CD4-positive, alpha-beta T cell treated with Interleukin-15 for 4 hours (primary cell): ENCODE measurements at places on chromosomes 2 and 18.

- DNase-seq, result no peak
These were observed 5.8 kb upstream of the ARID5A start for GRCh38 chr2:96530474-96531357.

GRCh38 chr2:30362468-30363081 is 84.5 kb upstream of the LCLAT1 start:
- no peak for DNase-seq

DNA sequence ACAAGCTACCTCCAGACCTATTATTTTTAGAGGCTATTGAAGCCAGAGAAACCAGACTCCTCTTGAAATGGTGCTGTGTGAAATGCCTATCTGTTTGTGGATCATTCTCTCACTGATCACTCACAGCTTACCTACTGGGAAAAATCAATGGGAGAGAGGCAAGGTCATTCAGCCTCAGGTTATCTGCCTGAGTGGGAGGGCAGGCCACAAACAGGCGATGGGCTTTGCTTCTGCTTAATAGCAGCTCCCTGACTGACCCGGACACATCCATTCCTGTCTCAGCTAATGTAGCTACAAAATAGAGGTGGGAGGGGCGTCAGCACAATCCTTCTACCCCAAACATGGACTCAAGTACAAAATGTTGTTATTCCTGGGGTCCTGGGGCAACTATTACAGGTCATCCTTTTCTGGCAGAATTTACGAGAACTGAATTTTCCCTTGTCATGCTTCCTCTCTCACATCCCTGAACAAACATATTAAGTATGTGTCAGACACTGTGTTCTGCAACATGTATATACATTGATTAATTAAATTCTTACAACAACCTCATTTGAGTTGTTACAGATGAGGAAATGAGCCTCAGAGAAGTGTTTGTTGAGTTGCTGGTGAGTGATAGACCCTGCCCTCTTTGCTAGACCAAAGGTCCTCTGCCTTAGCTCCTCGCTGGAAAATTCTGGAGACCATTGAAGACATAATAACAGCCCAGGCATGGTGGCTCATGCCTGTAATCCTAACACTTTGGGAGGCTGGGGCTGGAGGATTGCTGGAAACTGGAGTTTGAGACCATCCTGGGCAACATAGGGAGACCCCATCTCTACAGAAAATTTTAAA is 60.5 kb downstream of the CDK15 start:
- no peak for DNase-seq

DNA sequence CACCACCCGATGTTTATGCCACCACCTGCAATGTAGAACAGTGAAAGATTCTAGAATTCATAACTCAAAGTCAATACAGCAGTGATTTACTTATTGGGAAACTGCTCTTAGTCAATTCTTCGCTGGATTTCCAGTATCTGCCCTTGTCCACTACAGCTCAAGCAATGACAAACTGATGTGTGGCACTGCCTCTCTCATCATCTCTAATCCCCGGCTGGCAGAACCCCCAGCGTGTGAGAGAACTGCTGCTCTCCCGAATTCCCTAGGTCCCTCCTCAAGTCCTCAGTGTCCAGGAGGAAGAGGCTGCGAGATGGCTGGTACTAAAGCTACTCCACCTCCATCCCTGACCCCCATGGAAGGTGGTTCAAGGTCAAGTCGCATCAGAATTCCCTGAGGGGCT is 1.6 kb downstream of the TXNL4A start:
- DNase-seq, result no peak

GRCh38 chr2:157603198-157603597 is 25.5 kb downstream of the ACVR1C start:
- DNase-seq, result no peak

GRCh38 chr2:157221394-157221988 is 36.0 kb upstream of the GALNT5 start:
- no peak for DNase-seq

GRCh38 chr2:124081154-124081716 is 56.1 kb downstream of the CNTNAP5 start:
- DNase-seq, result no peak

GRCh38 chr2:6866275-6866671 is 566 bp upstream of the CMPK2 start:
- DNase-seq, result peak; percentile 50

DNA sequence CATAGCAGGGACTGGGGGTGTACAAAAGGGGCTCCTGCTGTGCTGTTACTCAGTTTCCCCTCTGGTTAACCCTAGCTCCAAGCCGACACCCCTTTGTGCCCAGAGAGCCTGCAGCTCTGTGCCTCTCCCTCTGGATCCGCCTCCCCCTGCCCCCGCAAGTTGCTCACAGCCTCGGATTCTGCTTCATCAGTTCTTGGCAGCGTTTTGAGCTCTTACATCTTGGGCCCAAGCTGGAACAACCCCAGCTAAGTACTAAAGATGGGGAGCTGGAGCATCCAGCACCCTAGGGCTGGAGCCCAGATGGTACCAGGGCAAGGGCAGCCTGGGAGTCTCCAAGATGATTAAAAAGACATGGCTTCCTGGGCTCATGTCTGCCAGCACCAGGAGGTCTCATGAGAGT is 40.7 kb downstream of the POMC start:
- DNase-seq, result no peak

GRCh38 chr2:207283356-207283755 is 117.6 kb upstream of the KLF7 start:
- DNase-seq, result no peak

DNA sequence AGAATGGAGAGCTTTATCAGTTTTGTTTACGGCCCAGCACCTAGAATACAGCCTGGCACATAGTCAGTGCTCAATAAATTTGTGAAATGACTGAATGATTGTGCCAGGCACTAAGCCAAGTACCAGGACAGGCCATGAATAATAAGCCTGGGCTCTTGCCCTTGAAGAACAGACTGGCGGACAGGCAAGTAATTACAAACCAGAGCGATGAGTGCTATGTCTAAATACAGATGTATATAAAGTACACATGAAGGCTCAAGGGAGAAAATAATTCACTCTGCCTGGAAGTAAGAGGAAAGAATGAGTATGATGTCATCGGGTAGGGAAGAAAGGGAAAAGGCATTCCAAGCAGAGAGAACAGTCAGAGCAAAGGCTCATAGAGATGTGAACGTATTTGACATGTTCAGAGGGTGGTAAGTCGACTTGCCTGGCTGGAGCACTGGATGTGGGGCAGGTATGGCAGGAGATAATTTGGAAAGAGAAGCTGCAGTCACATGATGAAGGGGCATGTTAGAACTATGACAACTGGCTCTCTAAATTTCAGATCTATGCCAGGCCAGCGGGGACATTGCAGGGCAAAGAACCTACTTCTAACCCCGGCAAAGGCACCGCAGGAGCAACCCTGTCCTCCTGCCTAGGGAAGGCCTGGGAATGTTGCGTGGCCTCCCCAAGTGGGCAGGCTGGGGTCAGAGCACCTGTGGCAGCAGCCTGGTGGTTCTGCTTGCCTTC is 119.1 kb upstream of the STPG4 start:
- no peak for DNase-seq

DNA sequence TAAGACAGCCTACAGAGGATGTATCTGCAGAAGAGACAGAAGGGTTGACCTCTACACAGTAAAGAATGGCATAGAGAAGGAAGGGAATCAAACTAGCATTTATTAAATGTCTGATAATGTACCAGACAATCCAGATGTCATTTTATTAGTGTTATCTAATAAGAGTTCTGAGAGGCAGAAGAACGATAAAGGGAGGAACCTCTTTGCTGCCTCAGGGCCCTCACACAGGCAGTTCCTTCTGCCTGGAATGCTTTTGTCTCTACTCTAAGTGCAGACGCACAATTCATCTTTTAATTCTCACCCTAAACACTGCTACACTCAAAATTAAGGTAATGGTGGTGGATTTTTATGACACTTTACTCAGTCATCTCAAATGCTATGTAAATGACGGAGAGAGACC is 64.5 kb downstream of the LRPPRC start:
- no peak for DNase-seq

DNA sequence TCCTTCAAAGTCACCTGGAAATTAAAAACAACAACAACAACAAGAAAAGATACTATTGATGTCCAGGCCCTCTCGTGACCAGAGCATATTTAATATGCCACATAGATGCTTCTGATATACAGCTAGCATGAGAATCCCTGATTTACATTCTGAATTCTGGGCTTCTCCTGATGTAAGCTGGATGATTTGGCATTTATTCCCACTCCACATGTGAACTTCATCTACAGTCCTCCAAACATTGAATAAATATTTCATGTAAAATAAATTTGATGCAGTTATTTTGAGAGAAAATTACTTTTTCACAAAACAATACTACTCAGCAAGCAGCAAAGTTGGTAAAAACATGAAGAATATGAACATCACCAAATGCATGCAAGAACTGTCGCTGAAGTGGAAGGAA is 453.2 kb upstream of the SETBP1 start:
- DNase-seq, result no peak

DNA sequence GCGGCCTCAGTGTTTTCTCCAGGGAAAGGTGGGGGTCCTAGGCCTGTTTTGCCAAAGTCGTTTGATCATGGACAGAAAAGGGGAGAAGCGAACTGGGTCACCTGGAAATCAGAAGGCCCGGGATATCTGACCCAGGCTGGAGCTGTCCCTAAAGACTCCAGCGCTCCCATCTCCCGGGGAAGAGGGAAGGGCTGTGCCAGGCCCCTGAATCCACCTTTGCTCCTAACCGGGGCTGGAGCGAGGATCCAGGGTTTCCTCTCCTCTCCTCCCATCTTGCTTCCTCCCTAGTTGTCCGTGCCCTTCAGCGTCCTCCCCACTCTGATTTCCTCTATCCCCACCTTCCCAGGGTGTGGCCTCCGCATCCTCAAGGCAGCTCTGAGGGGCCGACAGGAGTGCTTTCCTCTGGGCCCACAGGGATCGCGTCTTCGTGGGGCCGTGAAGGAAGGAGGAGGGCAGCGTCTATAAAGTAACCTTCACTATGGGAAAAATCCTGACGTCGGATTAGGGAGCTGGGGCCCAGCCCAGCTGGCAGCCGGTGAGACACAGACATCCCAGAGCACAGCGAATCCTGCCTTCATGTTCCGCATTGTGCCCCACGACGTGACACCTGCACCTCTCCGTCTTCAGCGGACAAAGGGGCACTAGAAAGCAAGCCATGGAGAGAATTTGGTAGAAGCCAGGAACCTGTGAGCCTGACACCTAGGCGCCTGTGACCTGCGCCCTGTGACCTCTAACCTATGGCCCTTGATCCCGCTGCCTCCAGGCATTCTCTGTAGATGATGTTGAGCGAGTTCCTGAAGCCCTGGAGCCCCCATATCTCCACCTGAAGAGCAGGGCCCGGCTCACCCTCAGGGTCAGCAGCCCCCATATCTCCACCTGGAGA is 212.7 kb upstream of the SALL3 start:
- DNase-seq, result no peak

GRCh38 chr2:234491281-234491680 is 5.6 kb downstream of the ARL4C start:
- DNase-seq, result peak; percentile 72

DNA sequence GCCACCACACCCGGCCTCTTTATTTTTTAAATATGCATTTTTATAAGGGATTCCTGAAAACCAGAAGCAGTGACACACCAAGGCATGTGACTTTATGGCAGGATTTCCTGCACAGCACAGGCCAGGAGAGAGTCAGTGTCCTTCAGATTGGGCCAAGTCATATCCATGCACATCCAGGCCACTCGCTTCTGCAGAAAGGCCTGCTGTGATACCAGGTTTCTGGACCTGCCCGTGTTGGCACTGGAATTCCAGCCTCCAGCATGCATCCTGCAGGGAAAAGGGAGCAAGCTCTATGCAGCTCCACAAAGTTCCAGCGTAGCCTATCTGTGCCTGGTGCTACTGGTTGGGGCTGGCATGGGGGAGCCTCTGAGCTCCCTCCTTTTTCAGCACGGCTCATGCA is 36.8 kb downstream of the MEX3C start:
- no peak for DNase-seq

DNA sequence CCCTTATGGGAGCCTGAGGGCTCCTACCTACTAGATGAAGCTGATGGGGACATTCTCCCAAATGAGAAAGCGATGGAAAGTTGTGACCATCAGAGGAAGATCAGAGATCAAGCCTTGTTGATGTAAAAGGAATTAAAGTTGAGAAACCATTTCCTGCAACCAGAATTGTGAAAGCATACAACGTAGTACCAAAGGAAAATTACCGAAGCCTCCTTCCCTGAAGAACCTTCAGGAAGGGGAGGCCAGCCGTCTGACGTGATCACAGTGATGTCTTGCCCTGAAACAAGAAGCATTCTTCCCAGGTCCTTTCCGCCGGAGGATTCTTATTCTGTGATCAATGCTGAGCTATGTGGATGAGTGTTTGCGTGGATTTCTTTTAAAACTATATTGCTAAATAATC is 211.6 kb upstream of the TNP1 start:
- no peak for DNase-seq

DNA sequence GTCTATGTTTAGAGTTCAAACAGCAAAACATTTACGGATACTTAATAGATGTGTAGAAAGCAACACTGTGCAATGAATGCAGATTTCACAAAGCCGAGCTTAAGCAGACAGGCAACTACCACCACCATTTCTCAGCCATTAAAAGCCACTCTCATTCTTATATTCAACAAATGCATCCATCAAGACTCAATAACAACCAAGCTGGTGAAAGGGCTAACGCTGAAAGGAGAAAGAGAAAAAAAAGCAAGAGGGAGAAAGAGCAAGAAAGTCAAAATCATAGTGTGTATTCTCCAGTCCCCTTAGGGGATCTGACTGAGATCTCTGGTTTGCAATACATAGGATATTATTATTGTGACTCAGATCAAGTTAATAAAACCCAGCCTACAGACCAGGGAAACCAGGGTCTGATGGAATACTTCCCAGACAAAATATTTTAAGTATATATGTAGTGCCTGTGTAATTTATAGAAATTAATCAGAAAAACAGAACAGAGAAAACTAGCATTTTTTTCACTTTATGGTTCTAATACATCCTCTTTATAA is 14.1 kb downstream of the SATB2 start:
- DNase-seq, result no peak

GRCh38 chr18:13453714-13454113 is 235.2 kb downstream of the LDLRAD4 start:
- DNase-seq, result no peak

GRCh38 chr2:25055376-25055920 is 13.6 kb downstream of the EFR3B start:
- DNase-seq, result no peak

- no peak for DNase-seq
These were observed 13.7 kb downstream of the SESTD1 start for GRCh38 chr2:179250848-179251504.

- no peak for DNase-seq
These were observed 86.6 kb downstream of the DTNB start for GRCh38 chr2:25586726-25587144.

- DNase-seq, result no peak
These were observed 9.1 kb downstream of the SMIM21 start for GRCh38 chr18:75418293-75419005.

GRCh38 chr2:33058716-33059470 is 112.1 kb downstream of the LTBP1 start:
- DNase-seq, result no peak
